ENCODE measurements at places on chromosomes 3 and 15.
A peak's percentile ranks its signal among the peaks of the same experiment; 100 is the strongest.

- DNase-seq = no peak
Measured at GRCh38 chr3:16085884-16086608, 88.4 kb upstream of the GALNT15 start.

DNA sequence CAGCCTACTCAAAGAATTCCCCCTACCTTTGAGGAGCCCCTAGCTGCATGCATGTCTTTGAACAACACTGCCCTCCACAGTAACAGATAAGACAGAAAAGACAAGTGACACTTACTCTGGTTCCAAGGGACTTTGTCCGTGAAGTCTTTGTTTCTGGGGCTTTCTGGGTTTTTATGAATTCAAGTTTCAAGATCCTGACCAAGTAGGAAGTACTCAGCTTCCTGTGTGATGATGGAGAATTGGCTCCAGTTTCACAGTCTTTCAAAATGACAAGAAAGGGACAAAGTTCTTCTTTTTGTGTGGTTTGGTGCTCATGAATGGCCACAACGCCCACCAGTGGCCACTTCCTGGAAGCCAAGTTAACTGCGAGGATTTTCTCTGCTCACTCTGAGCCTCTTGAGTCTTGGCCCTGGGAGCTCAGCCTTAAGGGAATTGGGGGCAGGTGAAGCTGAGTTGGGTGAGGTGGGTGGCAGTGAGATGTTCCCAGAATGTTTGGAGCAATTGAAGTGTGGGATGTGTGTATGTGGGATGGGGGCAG is at the start of gene CCR1:
Gene CCR1, minus strand, starts transcription at position 147 of the 538 bp plus-strand sequence. CDS start 4,000 bp downstream, outside the sequence.
- DNase-seq = peak; percentile 61

DNA sequence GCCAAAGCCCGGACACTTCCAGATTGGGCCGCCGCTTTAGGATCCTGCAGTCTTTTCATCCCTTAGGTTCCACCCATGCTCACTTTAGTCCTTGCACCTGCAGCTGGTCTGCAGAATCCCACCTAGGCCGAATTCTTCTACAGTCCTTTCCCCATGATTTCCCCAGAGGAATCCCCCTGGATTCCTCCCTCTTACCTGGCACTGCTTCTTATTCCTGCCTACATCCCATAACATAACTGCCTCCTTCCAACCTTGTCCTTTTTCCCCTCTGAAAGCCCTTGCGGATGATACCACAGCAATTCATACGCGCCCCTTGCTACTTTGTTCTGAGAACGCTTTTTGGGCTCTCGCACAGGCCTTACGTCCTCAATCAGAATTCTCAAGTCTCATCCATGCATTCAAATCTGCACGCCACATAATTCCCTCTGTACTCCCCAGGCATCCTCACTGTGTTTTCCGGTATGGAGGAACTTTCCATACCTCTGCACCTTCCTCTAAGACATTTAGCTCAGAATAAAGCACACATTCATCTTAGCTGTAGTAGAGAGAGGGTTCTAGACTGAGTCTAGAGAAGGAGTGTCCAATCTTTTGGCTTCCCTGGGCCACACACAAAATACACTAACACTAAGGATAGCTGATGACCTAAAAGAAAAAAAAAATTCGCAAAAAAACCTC is 619 bp downstream of the EIF2AK4 start:
- DNase-seq = no peak

DNA sequence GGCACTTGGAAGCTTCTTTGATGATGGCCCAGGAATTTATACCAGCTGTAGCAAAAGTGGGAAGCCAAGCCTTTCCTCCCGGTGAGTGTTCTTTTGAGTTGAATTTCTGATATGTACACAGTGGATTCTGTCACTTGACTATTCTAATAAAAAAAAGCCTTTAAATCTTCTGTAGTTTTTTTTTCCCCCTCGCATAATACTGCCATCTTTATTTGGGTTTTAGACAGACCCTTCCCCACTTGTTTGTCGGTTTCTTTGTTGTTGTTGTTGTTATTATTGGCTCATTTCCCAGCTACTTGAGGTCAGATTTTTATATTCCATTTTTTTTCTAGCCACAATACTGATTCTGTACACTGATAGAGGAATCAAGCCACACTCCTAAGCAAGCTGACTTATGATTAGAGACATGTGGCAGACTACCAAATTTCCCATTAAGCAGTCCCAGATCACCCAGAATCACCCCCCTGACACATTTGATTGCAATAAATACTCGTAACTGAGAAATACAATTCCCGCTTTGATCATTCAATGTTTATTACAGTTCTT is 122.4 kb upstream of the IL12A start:
- no peak for DNase-seq

DNA sequence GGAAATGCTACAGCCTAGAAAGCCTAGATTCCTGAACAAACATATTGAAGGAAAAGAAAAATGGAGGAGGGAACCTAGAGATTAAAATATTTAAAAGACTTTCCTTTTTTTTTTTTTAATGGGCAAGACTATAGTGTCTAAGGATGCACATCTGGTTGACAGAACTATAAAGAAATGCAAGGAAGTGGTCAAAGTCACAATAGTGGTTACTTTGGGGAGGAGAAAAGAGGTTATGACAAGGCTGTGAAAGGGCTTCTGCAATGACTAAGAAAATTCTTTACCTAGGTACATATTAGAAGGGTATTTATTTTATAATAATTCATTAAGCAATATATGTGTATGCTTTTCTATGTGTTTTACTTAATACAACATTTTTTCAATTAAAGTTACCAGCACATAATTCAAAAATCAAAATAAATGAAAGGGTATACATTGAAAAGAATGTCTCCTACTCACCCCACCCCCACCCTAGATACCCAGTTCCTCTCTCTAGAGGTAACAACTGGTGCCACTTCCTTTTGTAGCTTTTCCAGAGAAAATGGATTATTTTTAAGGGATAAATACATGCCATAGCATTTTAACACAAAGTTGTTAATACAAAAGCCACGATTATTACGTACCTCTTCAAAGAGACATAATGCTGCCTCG is 70.1 kb downstream of the HERC1 start:
- no peak for DNase-seq

DNA sequence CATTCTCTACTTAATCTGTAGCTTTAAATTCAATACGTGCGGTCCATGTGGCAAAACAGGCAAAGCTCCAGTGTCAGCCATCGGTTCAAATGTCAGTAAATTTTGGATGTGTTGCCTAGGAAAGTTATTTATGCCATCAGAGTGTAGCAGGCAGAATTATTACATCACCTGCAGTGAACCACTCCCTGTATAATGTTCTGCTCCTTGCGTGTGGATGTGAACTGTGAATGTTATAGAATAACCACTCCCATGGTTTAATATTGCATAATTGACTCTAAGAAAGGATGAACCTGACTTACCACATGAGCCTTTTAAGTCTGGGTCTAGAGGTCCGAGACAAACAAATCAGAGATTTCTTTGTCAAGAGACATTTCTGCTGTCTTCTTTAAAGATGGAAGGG is 145.5 kb downstream of the GOLIM4 start:
- no peak for DNase-seq

DNA sequence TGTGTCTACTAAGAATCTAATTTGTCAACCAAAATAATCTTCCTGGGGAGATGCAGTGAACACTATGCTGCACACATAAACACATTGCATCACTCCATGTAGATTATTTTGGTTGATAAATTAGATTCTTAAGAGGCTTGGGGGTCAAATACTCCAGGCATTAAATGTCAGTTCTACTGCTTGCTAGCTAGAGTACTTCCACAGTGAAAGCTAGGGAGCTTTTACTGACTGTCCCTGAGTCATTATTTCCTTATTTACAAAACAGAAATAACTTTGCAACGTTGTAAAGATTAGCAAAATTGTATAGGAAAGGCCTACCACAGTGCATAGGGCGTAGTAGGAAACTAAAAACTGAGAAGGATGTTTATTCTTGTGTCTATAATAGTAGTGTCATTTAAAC is 12.9 kb upstream of the TMC3 start:
- no peak for DNase-seq

Data from H9 (cell line).